ENCODE measurements at places on chromosomes 1 and 21. TPM values are rescaled to one million over a fixed set of nuclear protein-coding genes. Genes with fewer than 3 reads are reported as not detected.

- no peak for DNase-seq
Observed at GRCh38 chr1:154272999-154273563, 652 bp downstream of the HAX1 start.

DNA sequence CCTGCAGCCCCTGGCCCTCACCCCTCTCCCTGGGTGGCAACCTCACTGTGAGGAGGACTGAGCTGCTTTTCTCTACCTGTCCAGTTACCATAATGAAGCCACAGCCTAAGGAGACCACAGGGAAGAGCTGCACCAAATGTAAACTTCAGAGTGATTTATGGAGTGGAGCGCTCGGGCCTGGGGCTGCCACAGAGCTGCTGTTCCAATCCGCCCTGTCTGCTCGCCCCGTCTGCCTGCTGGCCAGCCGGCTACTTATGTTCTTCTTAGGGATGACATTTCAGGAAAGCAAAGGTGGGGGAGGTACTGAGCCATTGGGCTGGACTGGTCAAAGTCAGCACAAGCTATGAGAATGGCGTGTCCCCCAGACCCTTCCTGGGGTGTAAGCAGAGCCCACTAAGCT lies 17.9 kb downstream of the SYT6 start:
- no peak for DNase-seq

- no peak for DNase-seq
Observed at GRCh38 chr1:8382608-8383505, 64.9 kb downstream of the SLC45A1 start.

- peak; percentile 51 for DNase-seq
Observed at GRCh38 chr1:82542141-82542540, 741.4 kb downstream of the ADGRL2 start.

DNA sequence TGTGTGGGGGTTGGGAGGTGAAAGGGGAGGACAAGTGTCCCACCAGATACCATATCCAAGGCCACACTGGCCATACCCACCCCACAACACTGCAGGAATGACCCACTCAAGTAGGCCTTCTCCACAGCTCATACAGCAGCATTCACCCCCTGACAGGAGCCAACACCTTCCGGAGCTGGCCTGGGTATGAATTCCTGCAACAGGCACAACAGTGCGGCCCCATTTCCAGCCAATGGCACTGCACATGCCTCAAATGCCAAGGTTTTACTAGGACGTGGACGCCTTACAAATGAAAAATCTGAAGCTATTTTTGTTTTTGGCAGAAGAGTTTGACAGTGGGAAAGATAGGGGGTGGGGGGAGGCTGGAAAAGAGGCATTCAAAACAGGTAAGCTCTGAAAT lies 2.0 kb downstream of the KCND3 start:
- no peak for DNase-seq

DNA sequence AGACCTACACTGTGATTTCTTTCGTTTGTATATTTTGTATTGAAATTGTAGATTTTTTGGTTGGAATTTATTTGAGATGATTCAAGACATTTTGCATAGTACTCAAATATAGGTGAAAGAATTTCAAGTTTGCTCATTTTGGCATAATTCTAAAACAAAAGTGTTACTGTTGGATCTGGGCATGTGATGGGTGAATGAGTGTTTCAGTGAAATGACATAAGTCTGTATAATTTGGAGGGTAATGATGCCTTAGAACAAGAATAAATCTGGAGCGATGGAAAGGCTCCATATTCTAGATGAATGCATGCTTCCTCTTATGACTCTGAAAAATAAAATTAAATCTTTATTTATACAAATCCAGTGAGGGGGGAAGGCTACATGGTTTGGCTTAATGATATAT lies 41.0 kb downstream of the NFIA start:
- DNase-seq = peak; percentile 2

Gene PGD
- 36.1 TPM for total RNA-seq

DNA sequence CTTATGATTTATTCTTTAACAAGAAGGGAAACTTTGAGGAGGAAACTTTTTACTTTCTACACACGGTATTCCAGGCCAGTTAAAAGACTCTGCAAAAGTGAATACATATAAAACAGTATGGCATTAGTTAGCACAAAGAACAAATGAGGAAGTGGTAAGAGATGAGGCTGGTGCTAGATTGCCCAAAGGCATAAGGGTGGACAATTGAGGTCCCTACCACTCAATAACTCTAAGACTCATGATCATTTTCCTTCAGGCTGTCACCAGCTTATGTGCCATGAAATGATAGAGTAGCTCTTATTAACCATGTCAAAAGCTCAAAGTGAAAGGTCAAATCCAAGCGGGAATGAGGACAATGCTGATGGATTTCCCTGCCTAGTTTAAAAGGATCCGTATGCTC lies 124.5 kb downstream of the TBX15 start:
- peak; percentile 66 for DNase-seq

- DNase-seq = no peak
Observed at GRCh38 chr1:110635434-110635833, 29.3 kb upstream of the KCNA2 start.
